ENCODE measurements at places on chromosomes 6 and 20.

DNA sequence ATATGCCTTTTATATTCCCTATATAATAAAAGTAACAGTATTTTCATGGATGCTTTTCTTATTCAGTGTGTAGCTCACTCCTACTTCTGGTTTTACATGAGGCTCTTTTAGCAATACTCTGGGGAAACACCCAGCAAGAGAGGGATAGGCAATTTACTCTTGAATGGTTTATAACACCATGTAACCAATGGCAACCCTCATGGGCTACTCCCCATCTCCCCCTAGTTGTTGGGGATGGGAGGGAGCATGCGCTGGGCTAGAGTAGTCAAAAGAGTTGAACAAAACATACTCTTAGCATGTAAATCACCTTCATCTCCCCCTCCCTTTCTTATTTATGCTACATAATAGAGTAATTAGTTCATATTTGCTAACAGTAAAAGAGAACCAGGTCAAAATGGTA, 140.1 kb upstream of the LRFN2 start:
- DNase-seq = no peak

GRCh38 chr6:76972474-76972873, 490.8 kb downstream of the HTR1B start:
- no peak for DNase-seq

GRCh38 chr20:59157961-59158541, 5.6 kb upstream of the ZNF831 start:
- no peak for DNase-seq

GRCh38 chr6:106383573-106383972, 23.1 kb downstream of the CRYBG1 start:
- no peak for DNase-seq

- no peak for DNase-seq
Observed at GRCh38 chr6:166562726-166563125, 23.8 kb downstream of the RAMACL start.

GRCh38 chr20:13353261-13353945, 132.3 kb downstream of the ISM1 start:
- DNase-seq = no peak

DNA sequence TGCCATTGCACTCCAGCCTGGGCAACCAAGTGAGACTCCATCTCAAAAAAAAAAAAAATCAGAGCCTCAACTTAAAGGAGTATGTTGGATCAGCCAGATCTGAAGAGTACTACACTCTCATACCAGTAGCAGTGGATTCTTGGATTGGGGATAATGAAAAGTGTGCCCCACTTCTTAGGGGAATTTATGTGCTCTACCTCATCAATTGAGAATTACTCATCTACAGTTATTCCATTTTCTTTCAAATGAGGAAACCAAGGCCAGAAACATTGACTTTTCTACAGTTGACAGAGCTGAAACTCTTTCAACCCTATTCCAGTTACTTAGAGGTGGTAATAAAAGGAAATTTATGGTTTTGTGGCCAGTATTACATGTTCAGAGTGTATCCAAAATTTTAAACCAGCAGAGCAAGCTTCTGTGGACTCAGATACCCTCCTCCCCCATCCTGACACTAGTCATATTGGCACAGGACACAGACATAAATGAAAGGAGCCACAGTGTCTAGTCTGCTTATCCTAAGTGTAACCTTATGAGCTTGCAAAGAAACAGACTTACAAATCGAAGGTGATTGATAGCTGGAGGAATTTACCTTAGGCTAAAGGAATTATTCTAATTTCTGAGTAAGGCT, 51.2 kb downstream of the ORC3 start:
- no peak for DNase-seq

GRCh38 chr20:60060006-60060557, 101.9 kb downstream of the CDH26 start:
- DNase-seq = no peak

DNA sequence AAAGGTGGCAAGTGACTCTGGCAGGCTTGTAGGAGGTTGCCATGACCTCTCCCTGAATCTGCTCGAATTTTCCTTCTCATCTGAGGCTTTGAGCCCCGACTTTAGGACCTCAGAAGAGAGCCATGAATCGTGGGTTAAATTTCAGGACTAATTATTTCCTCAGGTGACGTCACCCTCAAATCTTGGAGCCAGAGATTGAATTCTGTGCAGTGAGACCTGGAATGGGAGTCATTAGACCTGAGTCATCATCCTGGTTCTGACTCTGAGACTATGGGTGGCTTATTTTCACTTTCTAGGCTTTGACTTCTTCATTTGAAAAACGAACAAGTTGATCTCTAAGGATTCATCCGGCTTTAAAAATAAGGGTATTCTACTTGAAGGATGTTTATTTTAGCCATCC, 48.5 kb upstream of the PDYN start:
- DNase-seq = peak; percentile 56

- DNase-seq = no peak
Observed at GRCh38 chr6:169232507-169232931, 21.1 kb downstream of the THBS2 start.

DNA sequence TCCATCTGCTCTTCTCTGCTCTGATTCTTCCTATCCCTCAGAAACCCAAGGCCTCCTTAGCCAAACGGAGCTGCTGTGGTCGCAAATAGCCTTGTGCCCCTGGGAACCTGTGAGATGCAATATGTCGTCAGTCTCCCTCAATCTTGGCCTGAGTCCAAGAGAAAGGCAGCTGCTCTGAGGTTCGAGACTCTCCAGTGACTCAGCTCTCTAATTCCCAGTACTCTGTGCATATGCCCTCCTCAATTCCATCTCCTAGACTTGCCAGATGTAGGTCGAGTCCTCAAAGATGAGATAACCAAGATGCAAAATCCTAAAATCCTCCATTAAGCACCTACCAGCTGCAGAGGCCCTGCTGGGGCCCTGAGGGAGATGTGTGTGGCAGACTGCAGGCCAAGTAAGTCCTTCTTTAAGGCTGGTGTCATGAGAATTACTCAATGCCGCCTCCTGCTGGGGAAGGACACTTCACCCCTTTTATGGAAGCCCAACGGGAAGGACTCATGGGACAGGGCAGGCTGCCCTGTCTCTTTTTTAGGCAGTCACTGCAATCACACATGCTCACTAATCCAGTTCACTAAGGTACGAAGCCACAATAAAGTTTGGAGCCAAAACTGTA, 28.5 kb downstream of the C6orf15 start:
- no peak for DNase-seq

- no peak for DNase-seq
Observed at GRCh38 chr6:139010674-139011073, 17.9 kb upstream of the ABRACL start.

DNA sequence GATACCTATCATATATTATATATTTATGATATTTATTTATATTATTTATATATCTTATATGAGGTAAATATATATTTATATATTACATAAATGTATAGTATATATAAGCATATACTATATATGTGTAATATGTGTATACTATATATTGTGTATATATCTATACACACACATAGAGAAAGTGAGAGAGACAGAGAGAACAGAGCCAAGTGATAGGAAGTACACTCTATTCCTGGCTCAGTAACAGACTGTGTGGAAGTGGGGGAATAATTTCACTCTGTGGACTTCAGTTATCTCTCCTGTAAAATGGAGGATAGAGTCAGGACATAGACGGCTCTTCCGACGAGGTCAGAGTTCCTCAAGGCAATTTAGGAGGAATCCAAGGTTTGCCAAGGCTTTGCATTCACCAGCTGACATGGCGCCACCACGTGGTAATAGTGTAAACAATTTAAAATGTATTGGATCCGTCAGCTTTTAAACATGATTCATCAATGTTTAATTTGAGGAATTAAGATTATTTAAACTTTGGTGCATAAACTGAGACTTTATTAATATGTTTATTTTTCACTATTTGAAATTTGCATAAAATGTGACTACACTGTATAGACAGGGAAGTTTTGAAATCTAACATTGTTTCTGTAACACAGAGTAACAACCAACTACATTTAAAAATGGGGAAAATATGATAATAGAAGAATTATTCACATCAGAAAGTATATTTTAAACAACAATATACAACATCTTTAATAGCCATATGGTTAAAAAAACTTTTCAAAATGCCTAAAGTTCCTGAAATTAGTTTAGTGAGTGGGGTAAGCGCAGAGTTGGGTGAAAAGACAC, 75.4 kb upstream of the TMEM244 start:
- DNase-seq = peak; percentile 19

DNA sequence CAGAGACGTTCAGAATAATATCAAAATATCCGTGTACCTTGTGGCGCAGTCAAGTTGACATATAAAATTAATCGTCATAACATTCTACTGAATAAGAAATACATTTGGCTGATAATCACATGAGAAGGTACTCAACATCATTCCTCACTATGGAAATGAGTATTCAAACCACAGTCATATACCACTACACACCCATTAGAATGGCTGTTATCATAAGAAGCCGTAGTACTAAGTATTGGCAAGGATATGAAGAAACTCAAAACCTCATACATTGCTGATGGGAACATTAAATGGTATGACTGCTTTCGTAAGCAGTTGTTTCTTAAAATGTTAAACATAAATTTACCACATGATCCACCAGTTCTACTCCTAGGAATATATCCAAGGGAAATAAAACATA, 244.7 kb downstream of the CDKAL1 start:
- no peak for DNase-seq

DNA sequence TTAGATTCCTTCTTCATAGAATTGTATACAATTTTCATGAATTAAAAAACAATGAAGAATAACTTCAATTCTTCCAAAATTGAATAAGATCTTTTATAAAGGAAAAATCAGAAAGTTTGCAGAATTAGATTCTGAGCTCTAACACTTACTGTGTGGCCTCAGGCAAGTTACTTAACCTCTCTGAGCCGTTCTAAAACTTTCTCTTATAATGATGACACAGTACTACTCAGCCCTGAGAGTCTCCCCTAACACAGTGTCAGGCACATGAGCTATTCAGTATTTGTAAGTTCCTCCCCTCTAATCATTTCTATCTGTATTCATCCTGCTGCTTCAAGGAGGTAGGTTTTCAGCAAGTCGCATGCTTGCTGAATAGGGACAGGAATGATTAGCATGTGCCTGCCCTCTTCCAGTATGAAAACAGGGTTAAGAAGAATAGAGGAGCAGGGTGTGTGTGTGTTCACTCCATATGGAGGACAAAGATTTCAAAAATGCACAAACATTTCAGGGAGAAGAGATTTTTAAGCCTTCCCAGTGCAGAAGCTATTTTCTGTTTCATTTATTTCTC, 11.4 kb downstream of the ID4 start:
- no peak for DNase-seq

DNA sequence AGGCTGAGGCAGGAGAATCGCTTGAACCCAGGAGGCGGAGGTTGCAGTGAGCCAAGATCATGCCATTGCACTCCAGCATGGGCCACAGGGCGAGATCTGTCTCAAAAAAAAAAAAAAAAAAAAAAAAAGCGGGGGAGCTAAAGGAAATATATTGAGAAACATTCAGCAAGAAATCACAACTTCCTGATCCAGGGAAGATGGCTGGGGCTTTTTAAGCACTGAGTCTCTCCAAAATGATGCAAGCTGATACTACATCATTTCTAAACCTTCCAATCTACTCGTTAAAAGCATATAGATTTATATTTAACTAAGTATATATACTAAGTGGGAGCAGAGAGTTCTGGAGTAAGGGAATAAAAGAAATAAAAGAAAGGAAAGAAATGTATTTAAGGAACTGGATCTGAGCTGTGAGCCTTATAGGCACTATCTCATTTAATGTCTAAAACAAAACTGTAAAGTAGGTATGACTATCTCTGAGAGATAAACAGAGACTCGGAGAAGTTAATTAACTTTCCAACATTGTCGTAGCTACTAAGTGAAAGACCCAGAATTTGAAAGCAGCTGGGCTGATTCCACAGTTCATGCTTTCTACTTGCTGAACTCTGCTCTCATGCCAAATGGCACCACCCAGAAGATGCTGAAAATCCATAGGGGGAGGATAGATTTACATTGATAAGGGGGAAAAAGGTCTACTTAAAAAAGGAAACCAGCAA, 215.0 kb upstream of the MARCKS start:
- no peak for DNase-seq

DNA sequence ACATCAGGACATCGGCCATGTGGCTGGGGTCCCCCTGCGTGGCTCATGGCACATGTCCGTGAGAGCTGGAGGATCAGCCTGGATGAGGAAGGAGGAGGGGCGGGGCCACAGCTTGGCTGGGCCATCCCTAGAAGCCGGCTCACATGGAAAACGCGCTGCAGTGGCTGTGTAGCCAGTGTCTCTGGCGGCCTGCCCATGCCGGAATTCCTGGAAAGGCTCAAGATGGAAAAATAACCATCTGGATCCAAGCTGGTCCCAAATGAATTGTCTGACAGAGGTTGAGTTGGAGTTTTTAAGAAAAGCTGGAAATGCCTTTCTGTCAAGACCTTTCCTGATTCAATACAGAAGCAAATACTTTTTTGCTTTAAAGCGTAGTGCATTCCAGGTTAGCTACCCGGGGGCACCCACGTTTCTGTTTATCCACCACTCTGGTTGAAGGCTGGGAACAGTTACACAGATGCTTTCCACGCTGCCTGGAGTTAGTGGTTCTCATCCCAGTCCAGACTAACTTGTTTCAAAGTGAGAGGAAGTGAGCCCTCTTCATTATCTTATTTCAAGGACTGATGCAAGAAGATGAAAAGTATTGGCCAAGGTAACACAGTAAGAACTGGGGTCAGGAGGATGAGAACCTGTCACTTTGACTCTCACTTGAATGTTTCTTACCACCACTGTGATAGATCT, 99.0 kb downstream of the GMPR start:
- DNase-seq = no peak

- no peak for DNase-seq
Observed at GRCh38 chr6:126535595-126535994, 195.7 kb downstream of the CENPW start.

DNA sequence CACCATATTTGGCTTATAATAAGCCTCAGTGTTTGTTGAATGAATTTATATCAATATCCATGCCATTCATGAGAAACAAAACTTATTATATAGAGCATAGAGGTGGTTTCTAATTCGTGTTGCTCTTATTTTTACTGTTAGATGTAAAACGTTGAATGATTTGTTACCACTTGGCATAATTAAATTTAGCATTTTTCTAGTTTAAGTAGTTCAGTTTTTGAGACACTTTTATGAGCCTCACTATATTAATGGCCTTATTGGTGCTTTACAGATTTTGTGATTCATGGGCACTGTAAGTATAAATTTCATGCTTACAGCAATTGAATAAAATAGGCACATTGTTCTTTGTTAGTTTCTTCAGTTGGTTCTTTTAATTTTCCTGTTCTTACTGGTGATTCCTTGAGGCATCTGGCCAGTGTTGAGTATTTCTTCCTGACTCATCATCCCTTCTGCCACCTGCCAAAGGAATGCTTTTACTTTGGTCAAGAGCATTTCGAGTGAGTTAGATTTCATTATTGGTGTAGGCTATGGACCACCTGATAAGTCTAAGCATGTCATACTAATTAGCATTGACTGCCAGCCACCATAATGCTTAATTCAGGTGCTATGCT, 34.8 kb downstream of the CDKAL1 start:
- peak; percentile 94 for DNase-seq

DNA sequence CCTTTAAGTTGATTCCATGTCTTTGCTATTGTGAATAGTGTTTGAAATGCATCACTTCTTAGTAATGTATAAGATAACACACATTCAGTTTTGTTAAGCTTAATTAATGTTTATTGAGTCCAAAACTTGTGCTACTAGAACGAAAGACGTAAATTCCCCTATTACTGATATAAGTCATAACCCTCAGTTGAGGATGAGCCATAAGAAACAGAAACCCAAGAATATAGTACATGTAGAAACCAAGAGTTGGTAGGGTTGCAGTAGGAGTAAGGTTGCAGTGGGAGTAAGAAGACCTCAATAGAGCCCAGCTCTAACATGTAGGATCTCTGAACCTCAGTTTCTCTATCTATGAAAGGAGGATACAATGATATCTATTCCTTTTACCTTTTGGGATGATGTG, 19.3 kb downstream of the CITED2 start:
- DNase-seq = no peak
